ENCODE measurements at places on chromosomes 11 and 22.

DNA sequence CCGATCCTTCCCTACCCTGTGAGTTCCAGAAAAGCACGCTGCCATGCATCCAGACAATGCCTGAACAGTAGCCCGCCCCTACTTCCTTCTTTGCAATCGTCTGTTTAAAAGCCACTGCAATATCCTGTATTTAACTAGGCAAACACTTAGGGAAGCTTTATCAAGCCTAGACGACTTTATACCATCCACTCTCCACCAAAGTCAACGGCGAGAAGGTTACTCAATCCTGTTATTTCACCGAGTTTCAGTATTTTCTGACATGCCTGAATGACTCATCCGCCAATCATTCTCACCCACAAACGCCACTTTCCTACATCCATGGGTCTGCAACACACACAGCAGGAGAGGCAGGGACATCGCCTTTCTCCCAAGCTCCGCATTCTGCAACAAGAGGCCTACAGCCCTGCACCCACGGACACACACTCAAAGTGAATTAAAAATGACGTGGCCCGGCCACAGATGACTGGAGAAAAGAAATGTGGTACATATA lies 9.3 kb downstream of the CELSR1 start:
- no peak for DNase-seq
- no peak overlapping the region for H3K4me3 ChIP-seq
- no peaks in the 10 kb centered on the region for H3K27me3 ChIP-seq
- H3K36me3 ChIP-seq, result no peaks in the 10 kb centered on the region
- H3K4me1 ChIP-seq, result no peaks in the 10 kb centered on the region

GRCh38 chr11:75023446-75024067 lies 34.8 kb downstream of the NEU3 start:
- H3K36me3 ChIP-seq, result peaks cover 4% of the 10 kb centered on the region
- no peak overlapping the region for H3K27ac ChIP-seq
- no peak for DNase-seq
- no peaks in the 10 kb centered on the region for H3K27me3 ChIP-seq
- no peak overlapping the region for H3K4me3 ChIP-seq

GRCh38 chr11:118699506-118700220 lies 20.2 kb upstream of the TREH start:
- H3K27me3 ChIP-seq, result no peaks in the 10 kb centered on the region
- H3K4me3 ChIP-seq, result peak overlapping the region; percentile 37
- peak overlapping the region; percentile 84 for H3K27ac ChIP-seq
- H3K4me1 ChIP-seq, result peaks cover 19% of the 10 kb centered on the region

DNA sequence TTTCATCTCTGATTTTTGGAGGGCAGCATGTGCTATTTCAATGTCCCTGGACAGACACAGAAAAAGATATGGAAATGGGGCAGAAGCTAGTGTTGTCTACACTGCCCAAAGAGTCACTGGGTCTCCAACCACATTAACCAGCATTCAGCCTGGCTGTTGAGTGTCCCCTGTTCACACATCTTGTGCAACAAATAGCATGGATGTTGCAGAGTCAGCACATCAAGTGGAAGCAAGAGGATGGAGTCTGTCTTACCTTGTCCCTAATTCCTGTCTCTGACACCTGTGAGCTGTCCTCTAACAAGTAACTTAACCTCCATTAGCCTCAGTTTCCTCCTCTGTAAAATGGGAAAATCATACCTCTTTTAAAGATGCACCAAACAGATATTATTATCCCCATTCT lies 60.2 kb downstream of the RCN1 start:
- no peaks in the 10 kb centered on the region for H3K36me3 ChIP-seq
- peaks cover 10% of the 10 kb centered on the region for H3K27me3 ChIP-seq
- no peak overlapping the region for H3K27ac ChIP-seq
- no peak overlapping the region for H3K4me3 ChIP-seq
- DNase-seq, result no peak

GRCh38 chr22:44486538-44486937 lies 11.5 kb downstream of the RTL6 start:
- H3K27ac ChIP-seq, result no peak overlapping the region
- H3K27me3 ChIP-seq, result no peaks in the 10 kb centered on the region
- no peak for DNase-seq
- H3K4me1 ChIP-seq, result peaks cover 3% of the 10 kb centered on the region

GRCh38 chr11:28657378-28658030 lies 549.3 kb downstream of the METTL15 start:
- DNase-seq, result no peak
- H3K27me3 ChIP-seq, result no peaks in the 10 kb centered on the region
- H3K36me3 ChIP-seq, result no peaks in the 10 kb centered on the region
- H3K27ac ChIP-seq, result no peak overlapping the region
- H3K4me1 ChIP-seq, result no peaks in the 10 kb centered on the region

DNA sequence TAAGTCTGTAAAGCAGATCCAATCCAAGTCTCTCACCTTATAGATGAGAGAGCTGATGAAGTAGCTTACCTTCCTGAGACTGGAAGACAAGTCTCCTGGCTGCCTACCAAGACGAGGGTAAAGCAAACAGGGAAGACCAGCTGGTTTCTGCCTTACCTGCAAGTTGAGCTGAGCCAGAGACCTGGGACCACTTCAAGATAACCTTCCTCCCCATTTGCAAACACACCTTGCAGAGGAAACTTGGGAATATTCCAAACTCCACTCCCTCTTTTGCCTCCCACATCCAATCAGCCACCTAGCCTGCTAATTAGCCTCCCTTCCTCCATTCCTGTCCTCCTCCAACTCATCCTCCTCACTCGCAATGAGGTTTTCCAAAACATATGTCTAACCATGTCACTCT lies 23.4 kb upstream of the ROBO3 start:
- H3K27me3 ChIP-seq, result peaks cover 93% of the 10 kb centered on the region
- no peak for DNase-seq
- H3K36me3 ChIP-seq, result no peaks in the 10 kb centered on the region
- no peak overlapping the region for H3K4me3 ChIP-seq

DNA sequence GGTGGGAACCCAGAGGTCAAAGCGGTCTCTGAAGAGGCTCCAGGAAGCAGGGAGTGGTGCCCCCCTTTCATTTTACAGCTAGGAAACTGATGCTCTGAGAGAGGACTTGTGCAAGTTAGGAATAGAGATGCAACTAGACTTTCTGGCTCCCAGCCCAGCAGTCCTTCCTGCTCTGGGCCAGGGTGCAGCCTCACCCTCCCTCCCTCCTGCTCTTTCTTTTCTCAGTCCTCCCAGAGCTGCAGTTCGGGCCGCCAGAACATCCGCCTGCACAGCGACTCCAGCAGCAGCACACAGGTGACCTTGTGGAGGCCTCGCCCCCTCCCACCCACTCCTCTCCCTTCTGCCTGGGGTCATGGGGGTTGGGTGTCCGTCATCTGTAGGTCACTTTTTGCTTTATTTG lies 51.5 kb downstream of the LHFPL7 start:
- no peak overlapping the region for H3K4me3 ChIP-seq
- H3K4me1 ChIP-seq, result no peaks in the 10 kb centered on the region
- H3K27ac ChIP-seq, result no peak overlapping the region
- DNase-seq, result no peak
- H3K36me3 ChIP-seq, result no peaks in the 10 kb centered on the region
- H3K27me3 ChIP-seq, result peaks cover 3% of the 10 kb centered on the region

GRCh38 chr22:35785181-35785923 lies 67.7 kb downstream of the APOL5 start:
- peaks cover 3% of the 10 kb centered on the region for H3K4me1 ChIP-seq
- no peaks in the 10 kb centered on the region for H3K36me3 ChIP-seq
- H3K4me3 ChIP-seq, result no peak overlapping the region
- H3K27ac ChIP-seq, result no peak overlapping the region
- peaks cover 2% of the 10 kb centered on the region for H3K27me3 ChIP-seq

DNA sequence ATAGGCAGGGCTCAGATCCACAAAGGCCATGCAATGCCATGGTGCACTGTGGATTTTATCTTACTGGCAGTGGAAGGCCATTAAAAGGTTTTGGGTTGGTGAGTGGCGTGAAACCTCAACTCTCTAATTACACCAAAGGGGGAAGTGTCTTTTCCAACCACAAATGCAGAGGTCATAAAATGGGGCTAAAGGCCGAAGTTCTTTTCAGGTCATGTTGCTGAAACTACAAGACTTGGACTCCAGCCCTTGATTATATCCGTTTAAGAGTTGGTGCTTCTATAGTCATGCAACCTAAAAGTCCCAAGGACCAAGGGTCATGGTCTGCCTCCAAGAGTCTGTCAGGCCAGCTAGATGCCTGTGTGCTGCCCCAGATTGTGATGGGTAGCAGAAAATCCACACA lies 434.3 kb downstream of the RAB38 start:
- no peaks in the 10 kb centered on the region for H3K36me3 ChIP-seq
- H3K27ac ChIP-seq, result no peak overlapping the region
- H3K27me3 ChIP-seq, result no peaks in the 10 kb centered on the region
- no peak for DNase-seq
- no peak overlapping the region for H3K4me3 ChIP-seq
- no peaks in the 10 kb centered on the region for H3K4me1 ChIP-seq

DNA sequence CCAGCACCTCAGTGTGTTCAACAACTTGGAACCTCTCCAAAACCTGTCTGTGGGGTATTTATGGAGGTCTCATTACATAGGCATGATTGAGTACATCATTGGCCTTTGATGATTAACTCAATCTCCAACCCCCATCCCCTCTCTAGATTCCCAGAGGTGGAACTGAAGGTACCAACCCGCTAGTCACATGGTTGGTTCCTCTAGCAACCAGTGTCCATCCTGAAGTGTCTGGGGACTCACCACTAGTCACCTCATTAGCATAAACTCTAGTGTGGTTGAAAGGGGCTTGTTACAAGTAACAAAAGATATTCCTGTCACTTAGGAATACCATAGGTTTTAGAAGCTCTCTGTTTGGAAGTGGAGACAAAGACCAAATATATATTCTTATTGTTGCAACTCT lies 40.3 kb downstream of the SIK2 start:
- H3K4me1 ChIP-seq, result peaks cover 3% of the 10 kb centered on the region
- H3K36me3 ChIP-seq, result peaks cover 20% of the 10 kb centered on the region
- H3K4me3 ChIP-seq, result no peak overlapping the region

DNA sequence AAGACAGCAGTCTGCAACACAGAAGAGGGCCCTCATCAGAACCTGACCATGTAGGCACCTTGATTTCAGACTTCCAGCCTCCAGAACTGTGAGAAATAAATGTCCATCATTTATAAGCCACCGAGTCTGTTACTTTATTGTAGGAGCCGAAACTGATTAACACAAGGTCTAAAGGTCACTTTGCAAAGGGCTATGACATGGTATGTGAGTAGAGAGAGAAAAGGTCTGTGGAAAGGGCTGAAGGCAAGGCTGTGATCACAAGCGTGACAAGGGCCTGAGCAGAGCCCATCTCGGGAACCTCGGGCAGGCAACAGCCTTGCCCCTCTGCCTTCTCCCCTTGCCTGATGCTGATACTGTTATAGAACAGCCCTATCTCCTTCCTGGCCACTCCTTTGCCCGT lies 73.4 kb upstream of the TEAD1 start:
- peaks cover 3% of the 10 kb centered on the region for H3K27me3 ChIP-seq
- no peak overlapping the region for H3K4me3 ChIP-seq
- no peak for DNase-seq

DNA sequence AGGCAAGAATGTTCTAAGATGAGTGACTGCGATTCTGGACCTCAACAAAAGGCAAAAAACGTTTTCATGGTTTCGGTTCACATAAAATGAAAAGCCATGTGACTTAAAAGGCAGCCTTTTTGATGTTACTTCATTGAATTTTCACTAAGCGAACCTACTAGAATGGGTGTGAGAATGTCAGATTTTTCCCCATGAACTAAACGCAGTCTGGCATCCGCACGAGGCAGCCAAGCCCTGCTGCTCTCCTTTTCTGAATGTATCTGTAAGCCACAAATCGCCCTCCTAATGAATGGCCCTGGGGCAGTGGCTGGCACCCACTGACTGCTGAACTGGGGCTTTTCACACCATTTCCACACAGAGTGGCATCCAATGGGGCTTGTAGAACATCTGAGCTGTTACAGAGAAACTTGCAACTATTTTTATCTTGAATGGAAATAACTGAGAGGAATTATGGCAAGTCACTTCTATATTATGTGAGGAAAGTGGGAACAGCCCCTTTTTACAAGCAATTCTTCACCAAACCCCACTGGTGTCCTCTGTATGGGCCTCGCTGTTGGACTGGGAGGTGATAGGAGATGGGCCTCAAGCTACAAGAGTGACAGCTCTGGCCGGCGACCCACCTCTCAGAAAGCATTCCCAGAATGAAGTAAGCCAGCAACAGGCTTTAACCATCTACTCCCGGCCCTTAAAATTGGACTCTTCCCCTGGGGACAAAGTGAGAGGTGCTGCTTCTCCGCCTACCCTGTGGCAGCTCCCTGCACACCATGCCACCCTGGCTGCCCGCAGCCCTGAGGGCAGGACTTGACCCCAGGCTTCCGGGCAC lies 29.4 kb downstream of the PPP2R1B start:
- H3K27me3 ChIP-seq, result no peaks in the 10 kb centered on the region
- no peak for DNase-seq
- H3K4me1 ChIP-seq, result peaks cover 4% of the 10 kb centered on the region
- H3K4me3 ChIP-seq, result no peak overlapping the region
- H3K36me3 ChIP-seq, result peaks cover 17% of the 10 kb centered on the region

GRCh38 chr11:10476927-10477689 lies 22.0 kb downstream of the AMPD3 start:
- H3K27me3 ChIP-seq, result no peaks in the 10 kb centered on the region
- H3K4me3 ChIP-seq, result no peak overlapping the region
- peaks cover 7% of the 10 kb centered on the region for H3K36me3 ChIP-seq
- H3K27ac ChIP-seq, result no peak overlapping the region

DNA sequence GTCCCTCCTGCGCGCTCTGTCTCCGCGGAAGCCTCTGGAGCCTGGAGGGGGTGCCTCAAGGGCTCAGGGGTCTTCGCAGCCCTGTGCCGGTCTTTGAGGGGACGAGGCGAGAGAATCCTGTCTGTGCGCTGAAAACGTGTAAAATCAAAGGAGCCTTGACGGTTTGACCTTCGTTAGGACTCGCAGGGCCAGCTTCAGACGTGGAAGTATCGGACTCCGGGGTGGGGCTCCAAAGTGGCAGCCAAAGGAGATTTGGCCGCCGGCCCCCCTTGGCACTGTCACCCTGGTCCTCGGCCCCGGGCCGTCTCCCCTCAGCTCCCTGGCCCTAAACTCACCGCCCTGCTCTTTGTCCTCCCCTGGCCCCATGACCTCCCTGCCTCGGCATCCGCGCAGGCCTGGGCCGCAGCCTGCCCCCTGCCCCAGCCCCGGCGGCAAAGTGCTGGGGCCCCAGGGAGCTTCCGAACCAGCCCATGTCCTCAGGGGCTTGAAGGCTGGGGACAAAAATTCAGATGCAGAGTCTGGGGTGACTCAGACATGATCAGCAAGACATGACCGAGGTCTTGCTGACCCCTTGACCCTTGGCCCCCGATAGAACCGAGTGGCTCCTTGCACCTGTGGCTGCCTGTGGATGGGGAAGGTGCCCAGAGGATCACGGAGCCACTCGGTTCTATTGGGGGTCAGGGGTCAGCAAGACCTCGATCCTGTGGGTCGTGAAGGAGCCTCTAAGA lies 6.9 kb upstream of the PHRF1 start:
- peaks cover 6% of the 10 kb centered on the region for H3K4me1 ChIP-seq
- H3K36me3 ChIP-seq, result peaks cover 7% of the 10 kb centered on the region
- H3K4me3 ChIP-seq, result peak overlapping the region; percentile 87
- peaks cover 9% of the 10 kb centered on the region for H3K27me3 ChIP-seq
- H3K27ac ChIP-seq, result peak overlapping the region; percentile 83
- no peak for DNase-seq

Data from activated naive CD8-positive, alpha-beta T cell treated with anti-CD3 and anti-CD28 coated beads, Interleukin-2, amount 10 ng/mL, durations not matched to agents 7 days and 5 days (primary cell).